ENCODE measurements at places on chromosomes 16 and 17. TPM values are rescaled to one million over a fixed set of nuclear protein-coding genes. Genes with fewer than 3 reads are reported as not detected.

DNA sequence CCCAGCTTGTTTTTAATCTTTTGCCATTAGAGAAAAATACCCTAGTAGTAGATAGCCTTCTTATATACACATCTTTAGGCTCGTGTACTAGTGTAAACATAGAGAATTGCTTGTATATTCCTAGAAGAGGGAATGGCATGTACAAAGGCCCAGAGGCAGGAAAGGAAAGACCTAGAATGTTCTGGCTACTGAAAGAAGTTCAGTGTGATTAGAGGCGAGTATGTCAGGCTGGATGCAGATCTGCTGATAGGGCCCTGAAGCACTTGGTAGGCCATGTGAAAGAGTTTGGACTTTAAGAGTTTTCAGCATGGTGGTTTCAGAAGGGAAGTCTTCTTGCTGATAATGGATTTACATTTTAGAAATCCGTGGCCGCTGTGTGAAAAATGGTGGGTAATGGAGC is 17.4 kb downstream of the CTCF start:
- no peak for DNase-seq

HSF5 gene
- total RNA-seq, result 2.6 TPM

GRCh38 chr17:49935526-49936210 is 33.3 kb upstream of the DLX4 start:
- DNase-seq, result no peak

- no peak for DNase-seq
Measured at GRCh38 chr17:27455236-27455913, 873 bp upstream of the KSR1 start.

DNA sequence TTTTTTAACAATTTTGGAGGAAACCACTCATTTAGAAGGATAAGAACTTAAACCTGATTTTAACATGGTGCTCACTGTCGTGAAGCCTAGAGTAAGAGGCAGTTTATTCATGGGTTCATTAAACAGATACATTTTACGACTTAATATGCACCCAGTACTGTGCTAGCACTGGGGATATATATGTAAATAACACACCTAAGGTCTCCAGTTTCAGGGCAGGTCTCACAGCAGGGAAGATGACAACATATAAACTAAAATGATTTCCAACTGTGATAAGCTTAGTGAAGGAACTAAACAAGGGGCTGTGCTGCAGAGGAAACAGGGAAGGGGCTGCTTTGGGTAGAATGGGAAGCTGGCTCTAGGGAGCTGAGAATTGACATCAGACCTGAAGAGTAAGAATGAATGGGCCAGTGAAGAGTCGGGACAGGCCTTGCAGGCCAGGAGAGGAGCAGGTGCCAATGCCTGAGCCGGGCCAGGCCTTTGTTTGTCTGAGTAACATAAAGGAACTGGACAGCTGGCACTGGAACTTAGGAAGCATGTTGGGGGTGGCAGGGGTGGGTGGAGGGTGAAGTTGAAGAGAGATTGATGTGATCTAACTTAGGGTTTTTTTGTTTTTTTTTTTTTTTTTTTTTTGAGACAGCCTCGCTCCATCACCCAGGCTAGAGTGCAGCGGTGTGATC is 12.1 kb downstream of the NT5M start:
- DNase-seq, result no peak

DNA sequence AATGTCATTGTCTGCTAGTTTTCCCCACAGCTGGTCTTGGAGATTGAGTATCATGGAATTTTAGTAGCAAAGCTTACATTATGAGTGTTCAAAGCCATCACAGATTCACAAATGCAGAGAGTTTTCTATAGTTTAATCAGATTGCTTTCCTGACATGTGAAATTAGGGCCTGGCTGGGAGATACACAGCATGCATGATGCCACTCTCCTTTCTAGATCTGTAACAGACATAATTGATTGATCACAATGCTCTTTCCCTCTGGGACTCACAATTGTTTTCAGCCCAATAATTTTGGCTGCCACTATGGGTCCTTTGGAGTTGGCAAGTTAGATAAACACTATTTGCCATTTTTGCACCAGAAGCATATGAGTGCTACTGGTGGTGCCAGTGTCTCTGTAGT is 132.5 kb downstream of the SPACA3 start:
- DNase-seq, result no peak

GRCh38 chr17:45222014-45222288 is 266 bp downstream of the FMNL1 start:
- no peak for DNase-seq

DNA sequence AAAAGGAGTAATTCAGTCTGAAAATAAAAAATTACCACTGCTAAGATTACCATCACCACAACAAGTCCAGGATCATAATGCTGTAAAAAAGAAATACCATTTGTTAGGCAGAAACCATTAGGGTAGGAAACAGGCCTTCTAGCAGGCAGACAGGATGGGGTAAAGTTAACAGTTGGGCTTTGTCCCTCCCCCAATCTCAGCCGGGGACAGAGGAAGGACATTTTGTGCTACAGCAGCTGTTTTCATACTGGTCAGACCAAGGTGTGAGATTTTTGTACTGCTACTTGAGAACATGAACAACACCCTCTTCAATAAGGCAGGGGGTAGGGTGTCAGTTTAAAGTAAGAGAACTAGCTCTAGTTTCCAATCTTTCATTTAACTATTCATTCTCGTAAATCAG is 49.2 kb upstream of the ITGA2B start:
- DNase-seq, result no peak

DNA sequence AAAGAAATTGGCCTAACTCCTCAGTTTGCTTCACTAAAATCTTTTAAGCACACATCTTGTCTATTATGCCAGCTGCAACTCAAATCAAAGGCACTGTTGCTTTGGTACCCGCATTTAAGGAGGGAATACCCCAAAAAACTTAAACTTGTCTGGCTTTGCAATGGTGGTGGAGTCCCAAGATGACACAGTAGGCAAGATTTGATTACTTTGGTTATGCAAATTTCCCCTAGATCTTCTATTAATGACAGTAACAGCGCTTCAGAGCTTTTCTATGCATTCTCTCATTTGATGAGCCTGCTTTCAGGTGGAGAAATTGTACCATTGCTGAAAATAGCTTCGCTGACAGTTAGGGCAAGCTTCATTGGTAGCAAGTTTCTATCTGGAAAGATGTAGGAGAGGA is 27.2 kb downstream of the WWOX start:
- DNase-seq, result no peak

Measured in activated CD4-positive, alpha-beta T cell treated with anti-CD3 and anti-CD28 coated beads for 36 hours (primary cell).